Fibroblast of the aortic adventitia (primary cell): ENCODE measurements at places on chromosomes 6 and 20. TPM values are rescaled to one million over a fixed set of nuclear protein-coding genes. Genes with fewer than 3 reads are reported as not detected.

The ERVFRD-1 gene
- total RNA-seq: not detected in 2 replicates

The MED23 gene
- 13.2 and 34.7 TPM in 2 replicates for total RNA-seq

The GPR63 gene
- total RNA-seq: under 0.01 and 0.27 TPM in 2 replicates

The CRISP2 gene
- not detected in 2 replicates for total RNA-seq

The HSPA12B gene
- total RNA-seq: 0.18 and 8.3 TPM in 2 replicates

The CGAS gene
- 5.4 and 7.2 TPM in 2 replicates for total RNA-seq

The HCRTR2 gene
- not detected in 2 replicates for total RNA-seq

The PIGU gene
- 3.7 and 21.1 TPM in 2 replicates for total RNA-seq

The HLA-DMB gene
- total RNA-seq: 0.09 TPM in 1 of 2 replicates, not detected in the other

The ENPP1 gene
- 5.6 and 7.4 TPM in 2 replicates for total RNA-seq
